Fibroblast of skin of back (primary cell): ENCODE measurements at places on chromosomes 4 and X.

GRCh38 chrX:49856819-49857218 is 22.5 kb upstream of the USP27X start:
- DNase-seq: no peak

DNA sequence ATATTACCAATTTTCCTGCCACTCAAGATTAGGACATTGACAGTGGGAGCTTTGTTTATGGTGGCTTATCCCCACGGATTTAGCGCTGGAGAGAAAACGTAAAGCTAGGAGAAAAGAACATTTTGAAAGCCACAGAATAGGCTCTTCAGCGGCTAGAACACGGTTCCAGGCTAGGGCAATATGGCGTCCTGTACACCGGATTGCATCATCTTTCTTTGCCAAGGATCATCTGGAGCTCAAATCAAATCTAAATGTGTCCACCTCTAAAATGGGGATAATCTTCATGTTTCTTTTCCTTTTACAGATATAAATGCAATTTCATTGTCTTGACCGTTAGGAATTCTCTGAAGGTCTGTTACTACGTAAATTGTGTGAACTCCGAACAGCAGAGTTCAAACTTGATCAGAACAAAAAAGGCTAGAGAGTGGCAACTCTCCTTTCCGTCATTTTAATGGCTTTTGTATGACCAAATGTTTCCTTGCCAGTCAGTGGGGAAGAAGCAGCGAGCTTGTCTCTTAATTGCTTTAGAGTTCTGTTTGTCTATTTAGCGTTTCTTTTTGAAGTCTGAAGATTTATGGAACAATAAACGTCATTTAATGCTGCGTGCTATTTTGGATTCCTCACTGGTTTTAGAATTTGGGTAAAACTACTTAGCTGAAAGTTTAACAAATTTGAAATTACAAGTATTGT is 2.6 kb upstream of the WWC2 start:
- no peak for DNase-seq

GRCh38 chrX:153861733-153862310 is 24.2 kb downstream of the L1CAM start:
- no peak for DNase-seq

GRCh38 chr4:84579403-84579776 is 3.5 kb upstream of the CDS1 start:
- DNase-seq: no peak

DNA sequence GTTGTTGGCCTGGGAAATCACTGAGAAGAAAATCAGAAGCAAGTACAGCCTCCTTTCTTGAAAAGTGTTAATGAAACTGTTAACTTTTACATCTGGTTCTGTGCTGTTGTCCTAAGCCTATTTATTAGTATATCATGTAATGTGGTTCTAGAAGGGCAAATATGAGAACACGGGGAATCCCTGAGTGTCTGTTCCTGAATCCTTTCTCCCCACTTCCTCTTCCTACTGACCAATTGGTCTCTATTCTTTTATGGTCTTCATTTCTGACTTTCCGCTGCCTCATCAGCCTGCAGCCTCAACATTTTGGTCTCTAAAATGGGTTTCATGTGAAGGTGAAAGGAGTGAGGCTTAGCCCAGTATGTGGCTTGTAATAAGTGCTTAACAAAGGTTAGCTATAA is 159.9 kb upstream of the MAMLD1 start:
- DNase-seq: no peak

DNA sequence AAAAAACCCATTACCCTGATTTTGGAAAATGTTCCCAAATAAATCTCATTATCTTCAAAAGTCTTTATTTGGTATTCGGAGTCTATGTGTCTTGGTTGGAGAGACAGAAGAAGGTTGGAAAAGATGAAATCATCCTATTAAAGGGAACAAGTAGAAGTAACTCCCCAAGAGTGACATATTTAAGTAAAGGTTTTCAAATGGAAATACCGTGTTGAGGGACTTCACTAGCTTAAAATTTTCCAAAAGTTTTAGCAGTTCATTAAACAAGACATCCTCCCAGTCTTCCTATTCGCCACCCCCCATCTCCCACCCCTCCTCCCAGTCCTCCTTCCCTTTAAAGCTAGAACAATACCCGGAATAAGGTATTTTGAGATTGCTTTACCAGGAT is 62.7 kb upstream of the CCDC160 start:
- DNase-seq: no peak

DNA sequence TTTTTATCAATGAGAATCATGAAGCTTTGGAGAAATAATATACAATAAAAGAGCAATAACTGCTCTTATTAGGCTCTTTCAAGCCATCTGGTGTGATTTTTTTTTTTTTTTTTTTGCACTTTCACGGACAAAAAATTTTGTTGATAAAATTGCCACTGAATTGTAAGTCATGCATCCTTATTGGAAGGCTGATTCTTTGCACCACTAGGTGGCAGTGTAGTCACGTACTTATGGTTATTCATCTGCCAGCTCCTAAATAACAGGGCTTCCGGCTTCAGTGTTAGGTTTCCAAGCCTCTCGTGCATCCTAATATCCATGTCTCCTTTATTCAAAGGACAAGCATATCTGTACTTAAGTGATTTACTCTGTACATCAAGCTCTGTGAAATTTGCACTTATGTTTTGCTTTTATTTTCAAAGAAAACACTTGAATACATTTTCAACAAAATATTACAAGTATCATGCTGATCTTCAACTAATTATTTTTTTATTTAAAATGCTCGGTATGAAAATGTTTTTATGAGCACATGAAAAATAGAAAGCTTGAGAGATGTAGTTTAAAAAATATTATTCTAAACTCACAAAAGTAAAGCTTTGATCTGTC is 1578.3 kb upstream of the TENM3 start:
- DNase-seq: peak; percentile 76

GRCh38 chr4:163269869-163270268 is 62.5 kb downstream of the NPY1R start:
- no peak for DNase-seq

DNA sequence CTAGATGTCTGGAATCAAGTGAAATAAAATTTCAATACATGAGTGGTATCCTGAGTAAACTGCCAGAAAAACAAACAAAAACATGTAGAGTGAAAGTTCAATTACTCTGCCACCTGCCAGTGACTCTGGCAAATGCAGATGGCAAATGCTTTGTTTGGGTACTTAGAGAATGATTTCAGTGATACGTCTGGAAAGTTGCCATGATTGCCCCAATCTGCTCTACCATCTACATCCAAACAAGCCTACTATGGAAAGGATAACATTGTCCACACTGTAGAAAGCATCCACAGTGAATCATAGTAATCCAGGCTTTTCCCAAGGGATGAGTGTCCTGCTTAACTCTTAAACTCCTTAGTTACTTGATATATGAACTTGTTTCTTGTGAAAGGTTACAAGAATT is 3.4 kb downstream of the SPATA4 start:
- DNase-seq: peak; percentile 82

DNA sequence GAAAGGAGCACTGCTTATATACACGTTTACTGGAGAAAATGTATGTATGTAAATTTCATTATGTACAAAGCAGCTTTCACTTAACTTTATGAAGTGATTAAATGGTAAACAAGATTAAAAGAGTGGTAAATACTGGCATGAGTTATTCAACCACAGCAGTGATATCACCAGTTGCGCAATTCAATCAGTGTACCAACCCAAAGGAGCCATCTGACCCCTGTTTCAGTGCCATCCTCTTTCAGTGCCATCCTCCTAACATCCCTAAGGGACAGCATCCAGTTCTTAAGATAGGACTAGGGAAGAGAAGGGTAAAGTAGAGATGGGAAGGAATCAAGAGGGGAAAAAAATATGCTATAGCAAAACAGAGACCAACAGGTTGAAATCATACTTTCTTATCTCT is 16.2 kb downstream of the HPF1 start:
- no peak for DNase-seq

- no peak for DNase-seq
These were observed 378.6 kb downstream of the UNC5C start for GRCh38 chr4:95170176-95170575.

DNA sequence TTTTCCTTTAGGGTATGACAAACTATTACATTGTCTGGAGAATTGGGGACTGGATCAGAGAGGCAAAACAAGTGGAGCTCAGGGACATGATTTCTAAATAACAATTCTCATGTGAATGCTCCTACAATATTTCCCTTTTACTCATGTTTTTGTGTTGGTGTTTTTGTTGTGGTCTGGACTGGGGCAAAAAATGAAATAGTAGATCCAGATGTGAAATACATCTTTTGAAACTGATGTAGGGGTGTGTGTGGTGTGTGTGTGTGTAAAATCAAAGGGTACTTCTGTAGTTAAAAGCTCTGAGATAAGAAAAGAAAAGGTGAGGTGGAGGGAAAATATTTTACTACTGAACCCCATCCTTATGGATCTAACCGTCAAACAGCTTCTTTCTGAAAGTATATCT is 188.4 kb upstream of the RPL34 start:
- no peak for DNase-seq

DNA sequence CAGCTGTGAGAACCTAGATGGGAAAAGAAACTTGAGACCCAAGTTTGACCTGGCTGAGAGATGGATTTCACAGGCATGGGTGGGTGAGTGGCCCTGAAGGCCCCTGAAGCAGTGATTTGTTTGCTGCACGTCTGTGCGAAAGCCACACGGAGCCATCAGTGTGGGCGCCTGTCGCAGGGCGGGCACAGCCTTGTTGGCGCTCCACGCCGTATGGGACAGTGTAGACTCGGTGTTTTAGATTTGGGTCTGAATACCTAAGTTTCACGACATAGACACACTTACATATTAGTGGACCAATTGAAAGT is 21.9 kb upstream of the UVSSA start:
- no peak for DNase-seq

DNA sequence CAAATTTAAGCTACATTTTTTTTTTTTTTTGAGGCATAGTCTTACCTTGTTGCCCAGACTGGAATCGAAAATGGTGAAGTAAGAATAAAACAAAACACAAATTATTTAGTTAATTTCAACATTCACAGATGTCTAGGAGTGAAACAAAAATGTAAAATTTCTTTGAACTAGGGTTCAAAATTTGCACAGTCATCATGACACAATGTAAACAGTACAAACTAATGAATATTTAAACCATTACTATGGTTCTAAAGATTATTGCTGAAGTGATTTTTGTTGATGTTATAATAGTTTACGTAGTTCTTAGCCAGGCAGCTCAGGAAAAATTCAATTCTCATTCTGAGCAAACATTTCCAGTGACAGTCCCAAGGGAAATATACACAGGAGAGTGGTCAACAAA is 633.1 kb downstream of the GRXCR1 start:
- DNase-seq: no peak
